ENCODE measurements at places on chromosomes 1 and 21. TPM values are rescaled to one million over a fixed set of nuclear protein-coding genes. Genes with fewer than 3 reads are reported as not detected.

GRCh38 chr1:20361805-20362381, 71.2 kb downstream of the VWA5B1 start:
- H3K4me3 ChIP-seq = no peak overlapping the region
- H3K4me1 ChIP-seq = peaks cover 38% of the 10 kb centered on the region
- no peak overlapping the region for H3K27ac ChIP-seq
- H3K36me3 ChIP-seq = no peaks in the 10 kb centered on the region
- H3K27me3 ChIP-seq = peaks cover 53% of the 10 kb centered on the region

GRCh38 chr1:26900001-26900814, at the start of gene GPATCH3:
TSS of gene GPATCH3 (minus strand) at chr1:26900467. CDS start at chr1:26900442, 25 bp downstream.
- peak within 1 kb of the TSS; percentile 96 for H3K4me3 ChIP-seq
- H3K27me3 ChIP-seq = no peaks in the 10 kb centered on the region
- H3K27ac ChIP-seq = peak within 1 kb of the TSS; percentile 90
- H3K36me3 ChIP-seq = peaks cover 32% of the 10 kb centered on the region
- peaks cover 38% of the 10 kb centered on the region for H3K4me1 ChIP-seq

- peaks cover 18% of the 10 kb centered on the region for H3K4me1 ChIP-seq
- H3K27ac ChIP-seq = peak overlapping the region; percentile 64
- no peaks in the 10 kb centered on the region for H3K27me3 ChIP-seq
- no peaks in the 10 kb centered on the region for H3K36me3 ChIP-seq
- peak; percentile 27 for DNase-seq
- H3K4me3 ChIP-seq = no peak overlapping the region
These were observed 28.0 kb downstream of the GRIK3 start for GRCh38 chr1:37006132-37006868.

DNA sequence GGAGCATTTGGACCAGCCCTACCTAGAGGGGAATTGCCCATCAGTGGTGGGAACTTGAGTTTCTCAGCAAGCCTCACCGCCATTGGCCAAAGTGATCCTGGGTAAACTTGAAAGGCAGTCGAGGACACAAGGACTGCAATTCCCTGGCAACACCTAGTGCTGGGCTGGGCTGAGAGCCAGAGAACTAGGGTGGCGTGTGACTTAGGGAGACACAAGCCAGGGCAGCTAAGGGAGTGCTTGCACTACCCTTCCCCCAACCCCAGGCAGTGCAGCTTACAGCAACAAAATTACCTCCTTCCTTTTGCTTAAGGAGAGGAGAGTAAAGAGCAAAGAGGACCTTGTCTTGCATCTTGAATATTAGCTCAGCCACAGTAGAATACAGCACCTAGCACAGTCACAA, 176.9 kb upstream of the PRMT6 start:
- peaks cover 10% of the 10 kb centered on the region for H3K4me1 ChIP-seq
- peak overlapping the region; percentile 67 for H3K27ac ChIP-seq
- no peak overlapping the region for H3K4me3 ChIP-seq
- peak; percentile 75 for DNase-seq

GRCh38 chr1:23936481-23937176, 23.0 kb upstream of the PNRC2 start:
- H3K36me3 ChIP-seq = no peaks in the 10 kb centered on the region
- no peak for DNase-seq
- H3K27me3 ChIP-seq = no peaks in the 10 kb centered on the region
- H3K4me3 ChIP-seq = no peak overlapping the region
- no peaks in the 10 kb centered on the region for H3K4me1 ChIP-seq

DNA sequence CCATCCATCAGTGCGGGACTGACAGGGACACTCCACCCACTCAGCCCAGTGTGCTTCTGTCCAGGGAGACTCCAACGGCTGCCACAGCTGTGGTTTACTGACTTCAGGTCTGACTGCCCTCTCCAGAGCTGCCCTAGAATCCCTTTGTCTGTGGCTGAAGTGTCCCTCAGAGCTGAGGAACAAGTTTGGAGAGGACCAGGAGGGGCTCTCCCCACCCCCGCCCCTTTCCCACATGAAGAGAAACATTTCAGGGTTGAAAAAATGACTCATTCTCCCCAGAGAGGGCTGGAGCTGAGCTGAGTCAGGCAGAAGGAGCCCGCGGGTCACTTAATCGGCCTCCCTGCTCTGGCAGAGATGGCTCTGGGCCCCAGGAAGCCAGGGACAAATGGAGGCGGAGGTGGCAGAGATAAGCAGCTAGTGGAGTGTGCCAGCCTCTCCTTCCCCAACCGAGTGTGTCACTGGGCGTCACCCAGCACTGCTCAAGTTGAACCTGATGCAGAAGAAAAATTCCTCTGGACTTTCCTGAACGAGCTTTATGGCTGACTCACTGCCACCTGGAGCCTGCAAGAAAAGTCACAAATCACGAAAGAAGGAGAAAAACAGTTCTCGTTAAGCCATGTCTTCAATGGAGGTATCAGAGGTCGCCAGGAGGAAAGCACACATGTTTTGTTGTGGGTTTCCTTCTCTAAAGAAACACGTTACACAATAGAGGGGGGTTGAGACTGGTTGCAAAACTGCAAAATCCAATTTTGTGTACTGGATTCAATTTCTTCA, 34.3 kb upstream of the ECE1 start:
- H3K36me3 ChIP-seq = no peaks in the 10 kb centered on the region
- H3K4me3 ChIP-seq = peak overlapping the region; percentile 32
- peak; percentile 73 for DNase-seq
- peak overlapping the region; percentile 89 for H3K27ac ChIP-seq

DNA sequence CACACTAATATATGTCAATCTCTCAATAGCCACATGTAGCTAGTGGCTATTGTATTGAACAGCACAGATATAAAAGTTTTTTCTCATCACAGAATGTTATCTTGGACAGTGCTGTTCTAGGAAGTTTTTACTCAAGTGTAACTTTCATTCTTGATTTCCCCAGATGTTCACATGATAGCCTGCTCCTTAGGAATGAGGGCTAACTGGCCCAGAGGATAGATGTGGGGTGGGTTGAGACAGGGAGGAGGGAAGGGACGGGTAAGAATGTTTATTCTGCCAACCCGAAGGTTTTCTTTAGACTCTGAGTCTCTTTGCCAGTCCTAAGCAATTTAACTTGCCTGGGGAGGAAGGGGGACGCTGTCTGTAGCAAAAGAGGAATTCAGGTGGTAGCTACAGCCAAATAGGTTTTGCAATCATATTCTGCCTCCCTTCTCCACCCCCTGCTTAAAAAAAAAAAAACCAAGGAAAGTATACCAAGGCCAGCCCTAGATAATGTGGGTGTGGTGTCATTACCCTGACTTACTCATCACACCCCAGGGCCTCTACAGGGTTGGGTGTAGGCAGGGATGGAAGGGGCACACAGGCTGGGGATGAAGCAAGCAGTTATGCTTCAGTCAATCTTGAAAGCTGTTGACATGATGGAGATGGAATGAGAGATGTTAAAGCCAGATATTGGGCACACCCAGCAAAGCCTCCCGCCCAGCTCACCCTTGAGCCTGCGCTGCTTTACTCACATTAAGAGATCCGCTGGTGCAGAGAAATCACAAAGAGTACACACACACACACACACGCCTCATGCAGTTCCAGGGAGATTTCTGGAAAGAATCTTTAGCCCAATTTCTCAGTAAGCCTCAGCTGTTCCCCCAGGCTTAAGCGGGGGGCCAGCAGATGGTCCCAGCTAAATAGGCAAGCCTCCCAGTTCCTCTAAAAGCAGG, 59.9 kb downstream of the PLXNA2 start:
- no peak overlapping the region for H3K4me3 ChIP-seq
- peaks cover 79% of the 10 kb centered on the region for H3K4me1 ChIP-seq
- DNase-seq = no peak
- peak overlapping the region; percentile 67 for H3K27ac ChIP-seq
- no peaks in the 10 kb centered on the region for H3K27me3 ChIP-seq
- no peaks in the 10 kb centered on the region for H3K36me3 ChIP-seq

GRCh38 chr1:27521336-27521831, 31.4 kb upstream of the WASF2 start:
- peaks cover 99% of the 10 kb centered on the region for H3K4me1 ChIP-seq
- peak overlapping the region; percentile 38 for H3K4me3 ChIP-seq
- peak overlapping the region; percentile 94 for H3K27ac ChIP-seq
- no peaks in the 10 kb centered on the region for H3K36me3 ChIP-seq
- peak; percentile 63 for DNase-seq
- no peaks in the 10 kb centered on the region for H3K27me3 ChIP-seq

DNA sequence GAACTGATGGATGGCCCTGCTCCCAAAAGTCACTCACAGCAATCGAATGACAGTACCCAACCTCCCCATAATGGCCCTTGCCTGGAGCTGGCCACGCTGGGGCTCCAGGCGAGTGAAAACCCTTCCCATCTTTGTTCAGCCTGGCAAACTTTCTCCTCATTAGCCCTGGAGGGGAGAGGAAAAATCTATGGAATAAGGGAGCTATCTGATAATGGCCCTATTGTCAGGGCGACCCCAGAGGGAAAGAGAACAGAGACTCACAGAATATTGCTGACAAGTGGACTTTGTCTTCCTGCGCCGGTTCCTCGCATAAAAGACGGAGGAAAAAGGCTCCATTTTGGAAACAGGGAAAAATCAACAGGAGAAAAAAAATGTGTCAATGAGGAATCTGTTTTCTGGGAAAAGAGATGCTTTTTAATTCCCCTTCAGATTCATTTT, 13.0 kb upstream of the ARHGEF16 start:
- no peak for DNase-seq
- H3K27ac ChIP-seq = no peak overlapping the region
- H3K27me3 ChIP-seq = peaks cover 81% of the 10 kb centered on the region

- no peak for DNase-seq
- no peaks in the 10 kb centered on the region for H3K27me3 ChIP-seq
- peak overlapping the region; percentile 90 for H3K4me3 ChIP-seq
- H3K36me3 ChIP-seq = peaks cover 31% of the 10 kb centered on the region
These were observed 1.7 kb downstream of the TOR1AIP1 start for GRCh38 chr1:179883745-179884138.

DNA sequence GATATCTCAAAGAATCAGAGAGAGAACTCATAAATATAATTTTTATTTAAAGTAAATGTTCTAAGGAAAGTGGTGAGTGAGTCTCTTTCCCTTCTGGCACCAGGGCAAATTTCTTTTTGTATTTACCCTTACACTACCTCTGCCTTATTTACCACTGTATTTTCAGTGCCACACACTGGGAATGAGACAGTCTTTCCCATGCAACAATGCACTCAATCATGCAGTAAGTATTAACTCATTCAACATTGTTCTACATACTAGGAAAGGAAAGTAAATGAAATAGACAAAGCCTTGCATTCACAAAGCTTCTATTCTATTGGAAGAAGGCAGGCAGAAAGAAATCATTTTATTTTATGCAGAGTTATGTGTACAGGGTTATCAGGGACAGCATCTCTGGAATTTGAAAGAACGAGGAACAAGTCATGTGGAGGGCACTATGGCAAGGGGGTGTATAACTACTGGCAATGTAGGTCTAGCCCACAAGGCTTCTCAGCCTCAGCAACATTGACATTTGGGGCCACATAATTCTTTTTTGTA, 129.8 kb upstream of the PRDX6 start:
- no peaks in the 10 kb centered on the region for H3K36me3 ChIP-seq
- H3K27me3 ChIP-seq = no peaks in the 10 kb centered on the region
- H3K4me3 ChIP-seq = no peak overlapping the region
- H3K4me1 ChIP-seq = no peaks in the 10 kb centered on the region
- DNase-seq = no peak

- no peak overlapping the region for H3K4me3 ChIP-seq
- no peak overlapping the region for H3K27ac ChIP-seq
- no peaks in the 10 kb centered on the region for H3K36me3 ChIP-seq
- DNase-seq = no peak
- H3K27me3 ChIP-seq = no peaks in the 10 kb centered on the region
- no peaks in the 10 kb centered on the region for H3K4me1 ChIP-seq
These were observed 119.7 kb downstream of the HHAT start for GRCh38 chr1:210448297-210448892.

GRCh38 chr1:76352741-76353435, 278.3 kb downstream of the ST6GALNAC3 start:
- DNase-seq = no peak
- no peaks in the 10 kb centered on the region for H3K36me3 ChIP-seq
- H3K4me3 ChIP-seq = no peak overlapping the region
- H3K27ac ChIP-seq = no peak overlapping the region
- H3K4me1 ChIP-seq = no peaks in the 10 kb centered on the region
- no peaks in the 10 kb centered on the region for H3K27me3 ChIP-seq

THEM4 gene
- total RNA-seq = 15.8 TPM

DCST1 gene
- total RNA-seq = not detected

USH2A gene
- 3.6 TPM for total RNA-seq

BGLAP gene
- 0.30 TPM for total RNA-seq

F13B gene
- total RNA-seq = not detected

PLA2G2D gene
- total RNA-seq = not detected

S100A5 gene
- total RNA-seq = not detected

SH2D1B gene
- total RNA-seq = 0.11 TPM

FNDC10 gene
- total RNA-seq = 3.6 TPM

TMEM269 gene
- not detected for total RNA-seq

Measured in left ventricle myocardium inferior (tissue), 1 donor.